Frontal cortex (tissue), 4 donors: ENCODE measurements at places on chromosomes 16 and 17. TPM values are rescaled to one million over a fixed set of nuclear protein-coding genes. Genes with fewer than 3 reads are reported as not detected.

DNA sequence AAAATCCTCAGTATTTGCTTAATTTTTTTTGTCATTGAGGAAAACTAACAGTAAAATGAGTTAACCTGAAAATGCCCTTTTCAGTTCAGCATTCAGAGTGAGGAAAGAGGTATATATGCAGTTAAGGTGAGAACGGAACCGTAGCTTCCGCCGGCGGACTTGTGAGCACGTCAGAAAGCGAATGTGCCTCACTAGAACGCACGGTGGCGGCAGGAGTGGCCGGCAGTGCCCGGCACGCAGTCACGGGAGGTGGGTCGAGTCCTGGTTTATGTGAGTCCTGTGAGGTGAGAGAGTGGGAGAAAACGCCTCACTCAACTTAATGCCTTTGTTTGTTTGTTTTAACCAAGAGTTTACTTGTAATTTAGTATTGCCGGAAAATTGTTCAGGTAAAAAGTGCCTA is 6.1 kb downstream of the SEC14L1 start:
- DNase-seq: no peak

GRCh38 chr17:74349120-74349519 is 12.5 kb downstream of the BTBD17 start:
- no peak for DNase-seq

- DNase-seq: no peak
Measured at GRCh38 chr17:752620-753219, 656 bp upstream of the GEMIN4 start.

DNA sequence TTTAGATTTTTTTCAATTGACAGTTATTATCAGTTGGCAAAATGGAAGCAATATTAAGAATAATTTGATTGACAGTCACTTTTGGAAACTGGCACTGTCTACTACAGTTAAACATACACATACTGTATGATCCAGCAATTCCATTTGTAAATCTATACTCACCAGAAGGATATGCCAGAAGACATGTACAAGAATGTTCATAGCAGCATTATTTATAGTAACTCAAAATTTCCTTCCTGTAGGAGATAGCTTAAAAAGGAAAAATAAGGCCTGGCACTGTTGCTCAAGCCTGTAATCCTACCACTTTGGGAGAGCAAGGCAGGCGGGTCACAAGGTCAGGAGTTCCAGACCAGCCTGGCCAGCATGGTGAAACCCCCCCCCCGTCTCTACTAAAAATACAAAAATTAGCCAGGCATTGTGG is 89.3 kb downstream of the VMP1 start:
- DNase-seq: no peak

DNA sequence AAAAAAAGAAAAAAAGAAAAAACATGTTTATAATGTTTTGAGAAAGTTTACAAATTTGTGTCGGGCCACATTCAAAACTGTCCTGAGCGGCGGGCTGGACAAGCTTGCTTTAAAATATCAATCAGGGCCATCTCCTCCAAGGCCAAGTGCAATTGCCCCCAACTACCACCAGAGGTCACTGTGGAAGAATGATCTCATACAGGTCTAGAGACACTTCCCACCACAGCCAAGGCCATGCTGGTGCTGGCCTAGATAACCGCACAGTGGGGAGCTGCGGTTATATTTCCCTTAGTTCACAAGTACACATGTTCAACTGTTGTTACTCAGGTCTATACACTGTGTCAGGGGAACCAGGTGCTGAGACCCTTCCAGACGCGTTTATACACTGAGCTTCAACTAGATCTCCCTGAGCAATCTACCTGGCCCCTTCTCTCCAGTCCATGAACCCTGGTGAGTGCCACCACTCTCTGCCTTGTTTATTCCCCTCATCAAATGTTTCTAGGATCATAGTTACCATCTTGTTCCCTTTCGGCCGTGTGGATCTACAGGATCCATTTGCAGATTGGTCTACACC is 83.8 kb upstream of the CCL2 start:
- DNase-seq: no peak

DNA sequence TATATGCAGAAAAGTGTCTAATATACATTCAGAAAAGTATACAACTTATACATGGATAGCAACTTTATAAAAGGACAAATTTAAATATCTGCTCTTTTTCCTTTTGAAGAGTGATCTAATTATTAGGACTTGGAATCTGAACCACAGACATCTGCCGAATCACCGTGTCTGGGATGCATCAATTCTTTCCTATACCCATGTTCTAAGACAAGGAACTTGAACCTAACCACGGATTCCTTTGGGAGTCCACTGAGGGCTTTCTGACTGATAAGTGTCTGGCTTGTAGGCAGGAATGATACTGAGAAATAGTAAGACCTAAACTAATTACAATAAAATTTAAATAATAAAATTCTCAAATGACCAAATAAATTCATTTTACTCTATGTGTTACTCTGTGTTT is 54.2 kb downstream of the NDEL1 start:
- DNase-seq: no peak

- DNase-seq: no peak
Measured at GRCh38 chr17:27457731-27458523, 1.7 kb downstream of the KSR1 start.

DNA sequence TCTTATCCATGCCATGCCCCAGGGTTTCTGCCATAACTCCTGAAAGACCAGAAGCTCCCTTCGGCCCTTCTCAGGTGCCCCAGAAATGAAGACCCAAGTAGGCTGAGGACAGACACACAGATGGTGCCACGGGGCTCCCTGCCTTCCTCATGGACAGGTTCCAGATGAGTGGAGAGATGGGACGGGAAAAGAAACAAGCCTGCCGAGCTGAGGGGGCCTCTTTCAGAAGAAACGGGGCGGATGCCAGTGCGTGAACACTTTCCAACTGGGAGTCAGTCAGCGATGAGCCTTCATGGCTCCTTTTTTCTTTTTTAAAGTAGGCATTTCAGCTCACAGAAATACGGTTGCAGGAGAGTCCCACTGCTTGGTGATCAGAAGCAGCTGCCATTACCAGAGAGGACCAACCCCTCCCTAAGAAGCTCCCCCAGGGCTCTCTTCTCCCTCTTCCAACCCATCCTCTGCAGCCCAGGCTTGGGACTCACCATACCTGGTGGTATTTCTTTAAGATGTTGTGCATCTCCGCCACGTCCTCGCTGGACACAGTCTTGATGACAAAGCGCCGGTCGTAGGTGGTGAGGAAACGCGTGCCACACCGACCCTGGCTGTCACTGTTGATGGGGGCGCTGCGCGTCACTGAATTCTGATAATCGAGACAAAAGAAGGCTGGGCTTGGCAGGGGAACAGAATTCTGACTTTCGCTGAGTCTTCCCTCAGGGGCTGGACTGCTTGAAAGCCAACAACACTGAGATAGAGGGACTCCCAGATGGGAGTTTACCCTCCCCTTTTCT is 19.2 kb downstream of the PIP4K2B start:
- no peak for DNase-seq

DNA sequence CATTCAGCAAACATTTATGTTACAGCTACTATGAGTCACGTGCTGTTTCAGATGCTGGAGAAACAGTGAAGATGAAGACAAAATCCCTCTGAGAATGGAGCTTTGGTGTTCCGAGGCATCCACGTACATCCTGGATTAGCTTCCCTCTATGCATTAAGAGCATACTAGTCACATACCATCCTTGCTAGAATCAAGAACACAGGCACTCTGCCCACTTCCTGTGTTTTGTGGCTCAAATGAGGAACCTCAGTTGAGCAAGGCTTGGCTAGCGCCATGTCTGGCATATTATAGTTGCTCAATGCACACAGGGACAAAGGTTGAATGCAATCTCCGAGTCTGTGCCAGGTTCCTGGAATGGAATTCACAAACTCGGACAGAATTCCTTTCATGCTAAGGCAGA is 297.5 kb downstream of the XYLT1 start:
- DNase-seq: no peak

DNA sequence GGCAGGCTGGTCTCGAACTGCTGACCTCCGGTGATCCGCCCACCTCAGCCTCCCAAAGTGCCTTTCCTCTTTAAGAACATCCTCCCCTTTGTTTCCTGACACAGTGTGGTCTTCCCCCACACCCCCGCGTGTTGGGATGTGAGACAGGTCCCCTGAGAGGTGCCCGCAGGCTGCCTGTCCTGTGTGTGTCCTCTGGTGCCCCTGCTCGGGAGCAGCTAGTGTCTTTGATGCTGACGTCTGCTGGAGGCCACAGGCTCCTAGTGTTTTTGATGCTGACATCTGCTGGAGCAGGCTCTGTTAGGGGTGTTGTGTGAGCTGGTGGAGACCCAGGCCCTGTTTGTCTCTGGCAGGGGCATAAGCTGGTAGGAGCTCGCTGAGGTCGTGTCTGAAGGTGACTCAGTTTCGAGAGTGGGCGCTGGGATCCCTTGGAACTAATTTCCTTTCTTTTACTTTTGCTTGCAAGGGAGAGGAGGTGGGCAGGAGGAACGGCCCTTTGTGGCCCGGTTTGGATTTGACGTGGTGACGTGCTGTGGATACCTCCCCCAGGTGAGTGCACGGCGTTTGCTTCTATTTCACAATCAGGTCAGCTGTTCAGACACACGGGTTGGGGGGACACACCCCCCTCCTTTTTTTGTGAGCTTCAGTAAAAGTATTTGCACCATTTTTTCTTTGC is 6.0 kb downstream of the FN3KRP start:
- DNase-seq: no peak

DNA sequence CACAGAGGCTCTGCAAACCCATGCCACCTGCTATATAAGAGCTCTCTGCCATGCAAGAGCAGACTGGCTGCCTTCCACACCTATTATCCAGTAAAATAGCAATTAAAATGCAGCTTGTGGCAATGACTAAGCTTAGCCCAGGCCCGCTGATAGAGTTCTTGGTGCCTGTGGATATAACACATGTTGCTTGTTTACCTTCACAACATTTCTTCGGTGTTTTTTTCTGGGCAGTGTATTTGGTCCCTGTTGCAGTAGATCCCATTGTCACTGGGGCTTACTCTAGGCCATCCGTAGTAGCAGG is 63.5 kb downstream of the SPECC1 start:
- no peak for DNase-seq

The CHST6 gene
- total RNA-seq: 0.41 TPM

The MIEN1 gene
- total RNA-seq: 12.6 TPM

The CSF3 gene
- not detected for total RNA-seq

The WSCD1 gene
- total RNA-seq: 22.0 TPM

The KRT12 gene
- total RNA-seq: not detected
